HFF-Myc (cell line): ENCODE measurements at places on chromosomes 2 and 18.

- DNase-seq: no peak
These were observed 155.2 kb downstream of the PXDN start for GRCh38 chr2:1588978-1589621.

DNA sequence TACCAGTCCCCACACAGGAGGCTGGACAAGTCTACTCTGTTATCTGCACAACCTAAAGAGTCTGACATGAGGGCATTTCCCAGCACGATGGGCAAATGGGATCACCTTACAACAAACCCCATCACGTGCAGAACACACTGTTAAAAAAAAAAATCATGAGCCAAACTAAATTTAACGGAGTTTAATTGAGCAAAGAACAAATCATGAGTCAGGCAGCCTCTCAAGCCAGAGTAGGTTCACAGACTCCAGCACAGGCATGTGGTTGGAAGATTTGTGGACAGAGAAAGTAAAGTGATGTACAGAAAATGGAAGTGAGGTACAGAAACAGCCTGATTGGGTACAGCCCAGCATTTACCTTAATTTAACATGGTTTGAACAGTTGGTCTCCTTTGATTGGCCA is 59.9 kb downstream of the KYNU start:
- no peak for DNase-seq

GRCh38 chr18:76604935-76605240 is 109.8 kb upstream of the ZNF516 start:
- DNase-seq: no peak

GRCh38 chr2:42492691-42493467 is 903 bp downstream of the KCNG3 start:
- DNase-seq: no peak

DNA sequence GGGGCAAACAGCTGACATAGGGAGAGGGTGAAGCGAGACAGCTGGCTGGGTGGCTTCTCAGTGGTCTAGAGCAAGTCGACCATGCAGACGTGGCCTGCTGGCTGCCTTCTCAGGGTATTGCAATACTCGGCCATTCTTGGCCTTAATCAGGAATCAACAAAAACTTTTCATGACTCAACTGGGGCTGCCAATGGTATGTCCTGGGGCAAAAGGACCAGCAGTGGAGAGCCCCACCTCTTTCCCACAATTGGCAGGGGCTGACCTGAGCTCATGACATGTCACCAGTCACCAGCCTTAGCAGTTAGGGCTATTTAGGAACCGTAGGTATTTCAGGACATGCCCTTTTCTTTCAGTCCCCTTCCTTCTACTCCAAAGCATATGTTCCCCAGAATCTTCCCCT is 19.1 kb downstream of the PLA2R1 start:
- no peak for DNase-seq

DNA sequence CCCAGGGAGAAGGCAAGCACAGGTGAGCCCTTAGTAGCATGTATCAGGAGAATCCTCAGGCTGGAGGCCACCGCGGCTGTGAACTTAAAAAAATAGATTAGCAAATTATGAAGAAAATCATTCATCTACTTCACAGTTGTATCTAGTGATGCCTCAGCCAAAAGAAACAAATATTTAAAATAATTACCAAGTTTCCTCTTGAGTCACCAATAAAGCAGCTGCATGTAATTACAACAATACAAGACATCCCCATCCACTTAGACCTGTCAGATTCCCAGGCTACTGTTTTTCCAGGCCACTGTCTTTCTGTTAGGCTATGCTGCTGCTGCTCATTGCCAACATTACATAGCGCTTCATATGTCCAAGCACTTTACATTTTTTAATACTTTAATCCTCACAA is 54.6 kb upstream of the PHLPP1 start:
- no peak for DNase-seq

DNA sequence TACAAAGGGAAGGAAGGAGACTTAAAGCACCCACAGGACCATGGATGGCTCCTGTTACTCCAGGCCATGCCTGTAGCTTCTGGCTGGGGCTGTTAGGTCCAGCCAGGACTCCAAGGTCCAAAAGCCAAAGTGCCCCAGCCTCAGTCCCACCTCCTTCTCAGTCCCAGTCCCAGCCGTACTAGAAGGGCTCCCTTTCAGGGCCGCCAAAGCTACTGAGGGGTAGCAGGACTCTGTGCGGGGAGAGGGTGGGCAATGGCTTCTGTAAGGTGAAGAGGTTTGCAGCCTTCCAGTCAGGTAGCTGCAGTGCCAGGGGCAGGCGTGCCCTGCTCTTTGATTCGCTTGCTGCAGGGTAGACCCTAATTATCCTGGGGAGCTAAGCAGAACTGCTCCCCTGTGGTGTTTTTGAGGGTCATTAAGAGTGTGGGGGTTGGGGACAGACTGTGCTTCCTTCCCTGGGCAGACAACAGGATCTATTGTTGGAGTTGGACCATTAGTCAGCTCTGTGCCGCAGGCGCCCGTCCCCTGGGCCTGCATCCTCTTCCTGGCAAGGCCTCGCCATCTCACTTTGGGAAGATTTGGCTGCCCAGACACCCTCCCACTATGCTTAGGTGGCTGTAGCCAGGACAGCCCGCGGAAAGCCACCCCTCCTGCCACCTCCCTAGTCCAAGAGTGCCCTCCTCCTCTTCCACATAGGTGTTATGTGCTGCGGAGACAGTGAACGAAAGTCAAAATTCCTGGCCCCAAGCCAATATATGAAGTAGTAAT is 118.8 kb downstream of the ZBTB7C start:
- no peak for DNase-seq

DNA sequence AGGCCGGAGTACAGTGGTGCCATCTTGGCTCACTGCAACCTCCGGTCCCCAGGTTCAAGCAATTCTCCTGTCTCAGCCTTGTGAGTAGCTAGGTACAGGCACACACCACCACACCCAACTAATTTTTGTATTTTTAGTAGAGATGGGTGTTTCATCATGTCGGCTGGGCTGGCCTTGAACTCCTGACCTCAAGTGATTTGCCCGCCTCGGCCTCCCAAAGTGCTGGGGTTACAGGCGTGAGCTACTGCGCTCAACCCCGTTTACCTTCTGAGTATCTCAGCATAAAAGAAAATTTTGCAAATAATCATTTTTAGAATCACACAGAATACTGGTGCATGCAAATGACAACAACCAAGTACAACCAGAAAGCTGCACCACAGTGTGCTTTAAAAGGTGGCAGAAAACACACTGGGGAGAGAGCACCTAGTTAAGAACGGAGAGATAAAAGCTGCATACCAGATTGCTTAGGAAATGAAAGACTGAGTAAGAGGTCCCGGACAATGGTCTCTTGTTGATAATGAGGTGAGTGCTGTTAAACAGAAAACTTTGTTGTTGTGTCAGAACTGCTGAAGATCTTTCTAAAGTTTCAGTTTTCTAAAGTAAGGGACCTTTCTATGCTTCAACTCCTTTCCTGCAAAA is 189.6 kb downstream of the ACTR3 start:
- no peak for DNase-seq

GRCh38 chr2:86290596-86291327 is 46.7 kb downstream of the REEP1 start:
- no peak for DNase-seq

- DNase-seq: no peak
These were observed 23.5 kb upstream of the ARL5A start for GRCh38 chr2:151851761-151852160.

DNA sequence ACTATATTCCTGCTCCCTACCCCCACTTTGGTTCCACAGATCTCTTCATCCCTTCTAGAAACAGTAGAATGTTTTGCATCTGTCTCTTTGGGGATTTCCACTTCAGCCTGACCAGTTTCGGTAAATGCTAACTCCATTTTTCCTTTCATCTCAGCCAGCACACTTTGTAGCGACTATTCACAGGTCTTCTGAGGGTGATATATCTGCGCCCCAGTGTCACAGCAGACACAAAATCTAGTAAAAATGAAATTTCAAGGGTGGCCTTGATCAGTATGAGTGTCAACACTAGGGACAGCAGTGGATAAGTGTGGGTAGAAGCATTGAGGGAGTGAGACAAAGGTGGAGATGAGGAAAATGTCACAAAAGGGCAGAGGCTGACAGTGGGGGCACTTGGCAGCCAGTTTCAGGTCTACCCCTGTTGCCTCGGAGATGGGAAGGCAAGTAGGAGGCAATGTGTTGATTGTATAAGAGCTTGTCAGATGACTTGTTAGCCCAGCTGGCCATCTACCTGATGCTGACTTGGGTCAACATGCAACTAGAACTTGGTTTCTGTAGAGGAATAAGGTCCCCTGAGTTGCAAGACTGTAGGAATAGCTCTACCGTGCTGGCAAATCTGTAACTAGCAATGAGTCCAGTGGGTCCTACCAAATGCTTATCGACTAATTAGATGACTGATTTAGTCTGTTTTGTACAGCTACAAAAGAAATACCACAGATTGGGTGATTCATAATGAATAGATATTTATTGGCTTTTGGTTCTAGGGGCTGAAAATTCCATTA is 60.7 kb downstream of the CXCR4 start:
- no peak for DNase-seq

DNA sequence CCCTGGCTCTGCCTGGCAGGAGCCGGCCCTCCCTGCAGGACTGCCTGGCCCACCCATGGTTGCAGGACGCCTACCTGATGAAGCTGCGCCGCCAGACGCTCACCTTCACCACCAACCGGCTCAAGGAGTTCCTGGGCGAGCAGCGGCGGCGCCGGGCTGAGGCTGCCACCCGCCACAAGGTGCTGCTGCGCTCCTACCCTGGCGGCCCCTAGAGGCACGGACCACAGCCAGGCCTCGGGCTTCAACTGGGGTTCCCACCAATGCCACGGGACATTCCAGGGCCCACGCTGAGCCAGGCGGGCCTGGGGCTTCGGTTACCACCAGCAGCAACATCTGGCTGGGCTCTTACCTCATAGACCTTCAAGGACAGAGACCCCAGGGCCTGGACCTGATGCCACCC is 6.1 kb upstream of the GMPPA start:
- DNase-seq: no peak

- peak; percentile 32 for DNase-seq
These were observed 220.8 kb downstream of the GULP1 start for GRCh38 chr2:188512456-188512855.

- no peak for DNase-seq
These were observed 22.3 kb downstream of the C2orf74 start for GRCh38 chr2:61184263-61184662.

DNA sequence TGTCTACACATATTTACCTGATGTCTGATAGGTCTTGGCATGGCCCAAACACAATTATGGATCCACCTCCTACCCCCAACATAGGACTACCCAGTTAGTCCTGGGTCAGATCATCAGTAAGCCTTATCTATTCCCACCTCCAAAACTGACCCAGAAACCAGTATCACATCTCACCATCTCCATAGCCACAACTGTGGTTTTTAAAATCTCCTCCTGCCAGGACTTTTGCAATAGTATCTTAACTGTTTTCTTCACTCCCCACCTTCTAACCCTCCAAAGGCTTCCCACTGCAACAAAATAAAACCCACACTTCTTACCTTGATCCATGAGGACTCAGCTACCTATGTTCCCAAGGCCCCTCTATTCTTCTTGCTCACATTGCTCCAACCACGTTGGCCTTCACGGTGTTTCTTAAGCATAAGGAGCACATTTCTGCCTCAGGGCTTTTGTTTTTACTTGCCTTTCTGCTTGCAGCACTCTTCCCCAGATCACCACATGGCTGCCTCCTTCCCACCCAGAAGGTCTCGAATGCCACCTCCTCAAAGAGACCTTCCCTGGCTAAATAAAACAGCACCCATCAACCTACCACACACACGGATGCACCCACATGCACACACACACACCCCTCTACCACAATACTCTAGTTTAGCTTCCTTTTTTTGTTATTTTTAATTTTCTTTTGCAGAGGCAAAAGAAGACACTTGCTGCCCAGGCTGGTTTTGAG is 125.9 kb upstream of the SLC1A4 start:
- DNase-seq: no peak

GRCh38 chr2:190862571-190862991 is 18.0 kb upstream of the GLS start:
- no peak for DNase-seq

DNA sequence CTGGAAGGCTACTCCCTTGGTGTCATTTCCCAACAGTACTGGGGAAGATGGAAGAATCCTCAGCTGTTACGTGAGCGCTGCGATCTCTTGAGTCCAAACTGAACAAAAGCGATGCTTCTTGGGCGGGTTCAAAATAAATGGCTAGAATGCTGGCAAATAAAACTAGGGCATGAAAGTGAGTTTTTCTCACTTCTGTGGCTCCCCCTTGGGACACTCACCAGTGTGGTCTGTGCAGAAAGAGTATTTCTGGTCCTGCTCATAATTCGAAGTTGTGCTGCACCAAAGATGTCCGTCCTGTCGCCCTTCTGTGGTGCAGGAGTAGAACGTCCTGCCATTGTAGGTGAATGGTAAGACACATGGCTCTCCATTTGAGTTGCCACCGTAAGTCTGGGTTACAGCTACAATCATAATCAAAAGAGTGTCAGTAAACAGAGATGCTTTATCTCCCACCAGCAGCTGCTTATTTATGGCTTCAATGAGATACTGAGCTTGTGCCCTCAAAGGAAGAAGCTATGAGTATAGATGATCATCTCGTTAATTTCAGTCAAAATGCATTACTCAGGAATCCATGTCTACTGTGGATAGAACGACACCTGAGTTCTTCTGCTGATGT is 11.8 kb downstream of the FN1 start:
- no peak for DNase-seq

DNA sequence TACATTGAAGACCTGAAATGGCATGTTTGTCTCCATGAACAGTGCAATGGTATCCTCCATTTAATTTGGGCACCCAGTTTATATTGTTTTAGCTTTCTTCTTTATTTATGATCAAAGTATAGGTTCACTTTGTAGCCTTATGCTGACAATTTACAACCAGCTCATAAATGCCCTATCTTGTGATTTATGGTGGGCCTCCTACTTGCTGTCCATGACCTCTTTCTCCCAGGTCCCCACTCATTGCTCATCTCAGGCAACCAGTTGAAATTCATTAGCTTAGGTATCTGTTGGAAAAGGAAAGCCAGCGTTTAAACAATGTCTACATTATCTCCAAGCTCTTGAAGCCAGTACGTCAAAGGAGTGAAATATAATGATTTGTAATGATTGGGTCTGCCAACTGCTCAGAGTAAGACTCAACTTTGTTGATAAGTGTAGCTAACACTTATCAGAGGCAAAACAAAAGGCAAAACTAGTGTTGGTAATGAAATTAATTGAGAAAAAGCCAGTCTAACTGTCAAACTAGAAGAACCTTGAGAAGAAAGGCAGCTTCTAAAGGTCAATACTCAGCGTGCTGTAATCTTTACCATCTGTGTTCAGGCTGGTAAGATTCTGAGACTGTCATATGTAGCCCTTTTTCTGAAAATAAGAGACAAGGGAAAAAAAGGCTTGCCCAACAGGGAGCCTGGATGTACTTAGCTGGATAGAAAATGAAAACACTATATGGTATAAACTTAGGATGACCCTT is 695.9 kb downstream of the EPHA4 start:
- DNase-seq: no peak

GRCh38 chr2:26758790-26759321 is 5.2 kb upstream of the SLC35F6 start:
- no peak for DNase-seq
